SHP77 (cell line): ENCODE measurements at places on chromosomes 6 and 20.
A peak's percentile ranks its signal among the peaks of the same experiment; 100 is the strongest.

GRCh38 chr20:54139188-54139587, 34.6 kb downstream of the CYP24A1 start:
- DNase-seq = no peak

DNA sequence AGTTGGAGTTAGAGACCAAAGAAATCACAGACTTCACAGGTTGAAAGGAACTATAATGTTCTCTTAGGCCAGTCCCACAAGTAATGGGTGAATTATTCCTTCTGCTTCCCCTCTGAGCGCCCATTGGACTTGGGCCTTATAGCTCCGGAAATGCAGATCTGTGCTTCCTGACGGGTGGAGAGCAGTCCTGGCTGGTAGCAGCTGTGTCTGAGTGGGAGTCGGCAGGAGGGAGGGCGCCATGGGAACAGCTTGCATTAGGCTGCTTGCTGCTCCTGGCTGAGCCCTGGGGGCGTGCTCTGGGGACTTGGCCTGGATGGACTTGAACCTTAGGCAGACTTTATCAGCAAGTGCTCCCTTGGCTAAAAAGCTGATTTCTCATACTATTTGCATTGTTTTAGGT, 18.4 kb upstream of the NUP153 start:
- peak; percentile 46 for DNase-seq

DNA sequence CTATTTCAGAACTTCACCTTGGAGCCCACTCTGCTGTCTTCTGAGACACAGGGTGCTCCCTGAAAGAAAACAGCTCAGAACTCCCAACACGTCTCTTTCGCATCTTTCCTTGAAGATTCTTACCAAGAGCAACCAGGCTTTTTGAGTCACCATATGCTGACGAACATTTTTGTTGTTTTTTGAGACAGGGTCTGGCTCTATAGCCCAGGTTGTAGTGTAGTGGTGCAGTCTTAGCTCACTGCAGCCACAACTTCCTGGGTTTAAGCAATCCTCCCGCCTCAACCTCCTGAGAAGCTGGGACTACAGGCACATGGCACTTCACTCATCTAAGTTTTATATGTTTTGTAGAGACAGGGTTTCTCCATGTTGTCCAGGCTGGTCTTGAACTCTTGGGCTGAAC, 68.5 kb downstream of the TRMT11 start:
- no peak for DNase-seq

- DNase-seq = no peak
These were observed 84.2 kb downstream of the TTLL2 start for GRCh38 chr6:167409079-167409478.

GRCh38 chr20:38337561-38338140, 8.6 kb upstream of the LBP start:
- DNase-seq = peak; percentile 26

DNA sequence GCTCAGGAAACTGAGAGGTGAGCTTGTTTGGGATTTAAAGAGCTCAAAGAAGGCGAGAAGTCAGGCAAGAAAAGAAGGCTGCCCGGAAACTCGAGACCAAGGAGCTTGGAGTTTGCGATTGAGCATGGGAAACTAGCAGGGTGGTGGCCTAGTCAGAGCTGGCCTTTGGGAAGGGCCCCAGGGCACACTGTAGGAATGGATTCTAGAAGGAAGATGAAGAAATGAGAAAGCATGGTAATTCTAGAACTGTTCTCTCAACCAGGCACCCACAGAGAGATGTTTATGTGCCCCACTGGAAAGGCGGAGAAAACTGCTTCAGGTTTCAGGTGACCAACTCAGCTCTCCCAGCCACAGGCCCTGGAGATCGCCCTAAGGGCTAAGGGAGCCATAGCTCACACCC, 126.2 kb downstream of the FOXO3 start:
- DNase-seq = no peak

- DNase-seq = no peak
These were observed 65.0 kb upstream of the MAP3K4 start for GRCh38 chr6:160926281-160927276.

- no peak for DNase-seq
These were observed 19.4 kb upstream of the CCN5 start for GRCh38 chr20:44695674-44696300.

DNA sequence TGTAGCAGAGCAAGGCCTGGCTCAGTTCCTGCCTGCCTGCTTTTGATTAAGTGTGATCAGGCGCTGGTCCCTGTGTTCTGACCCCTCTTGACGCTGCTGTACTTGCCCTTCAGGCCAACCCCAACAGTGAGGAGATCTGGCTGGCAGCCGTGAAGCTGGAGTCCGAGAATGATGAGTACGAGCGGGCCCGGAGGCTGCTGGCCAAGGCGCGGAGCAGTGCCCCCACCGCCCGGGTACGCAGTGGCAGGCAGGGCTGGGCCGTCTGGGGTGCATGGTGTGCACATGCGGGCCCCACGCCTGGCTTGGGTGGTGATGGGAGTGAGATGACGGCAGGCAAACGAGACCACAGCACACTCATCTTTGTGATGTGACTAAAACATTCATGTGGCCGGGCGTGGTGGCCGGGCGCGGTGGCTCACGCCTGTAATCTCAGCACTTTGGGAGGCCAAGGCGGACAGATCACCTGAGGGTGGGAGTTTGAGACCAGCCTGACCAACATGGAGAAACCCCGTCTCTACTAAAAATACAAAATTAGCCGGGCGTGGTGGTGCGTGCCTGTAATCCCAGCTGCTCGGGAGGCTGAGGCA, 10.1 kb upstream of the C20orf204 start:
- no peak for DNase-seq
